NCI-H2227 treated with DMSO at 0.1 percent for 48 hours (cell line): ENCODE measurements at places on chromosomes 4 and X.

- no peak for DNase-seq
Measured at GRCh38 chr4:40317916-40318658, 17.0 kb upstream of the CHRNA9 start.

- no peak for DNase-seq
Measured at GRCh38 chr4:159146488-159146887, 43.6 kb downstream of the RAPGEF2 start.

DNA sequence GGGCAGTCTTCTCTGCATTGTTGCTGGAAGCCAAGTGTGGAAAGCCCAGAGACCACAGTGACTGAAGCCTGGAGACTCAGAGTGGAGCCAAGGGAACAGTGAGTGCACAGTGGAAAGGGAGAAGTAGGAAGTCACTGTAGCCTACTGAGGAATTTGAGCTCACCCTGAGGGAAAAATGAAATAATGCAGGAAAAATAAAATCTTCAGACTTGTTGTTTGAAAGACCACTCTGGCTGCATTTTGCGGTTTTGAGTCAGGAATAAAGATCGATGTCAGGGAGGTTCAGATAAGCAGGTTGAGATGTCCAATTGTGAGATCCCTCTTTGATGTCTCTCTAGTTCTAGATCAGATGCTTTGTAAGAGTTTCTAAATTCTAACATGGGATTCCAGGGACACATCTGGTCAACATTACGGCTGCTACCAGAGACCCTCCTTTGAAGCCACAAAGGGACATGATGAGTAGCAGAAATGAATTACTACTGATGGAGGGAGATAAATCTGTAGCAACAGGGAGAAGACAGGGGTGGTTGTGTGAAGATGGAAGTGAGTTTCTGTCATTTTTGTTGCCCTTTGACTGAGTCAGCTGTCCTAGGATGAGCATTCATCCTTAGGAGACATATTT, 8.4 kb downstream of the ADH4 start:
- DNase-seq, result no peak

GRCh38 chr4:26319949-26320537, 771 bp upstream of the RBPJ start:
- DNase-seq, result no peak

- no peak for DNase-seq
Measured at GRCh38 chr4:153684182-153684970, at the start of gene TLR2. Gene TLR2 (plus strand): TSS chr4:153684280. CDS start chr4:153702908, 18,628 bp downstream.

DNA sequence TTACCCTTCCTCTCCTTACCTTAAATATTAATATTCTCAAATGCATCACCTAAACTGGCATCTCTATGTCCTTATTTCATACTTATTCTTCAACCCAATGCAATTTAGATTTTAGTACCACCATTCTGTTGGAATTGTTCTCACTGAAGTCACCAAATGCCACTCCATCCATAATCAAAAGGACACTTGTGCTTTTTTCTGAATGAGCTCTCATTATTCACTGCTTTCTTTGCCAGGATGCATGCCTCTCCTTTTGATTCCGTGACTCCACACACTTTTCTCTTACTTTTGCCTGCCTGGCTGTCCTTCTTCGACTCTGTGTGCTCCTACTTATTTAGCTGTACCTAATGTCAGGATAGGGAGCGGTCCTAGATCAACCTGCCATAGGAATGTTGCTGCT, 633.1 kb upstream of the BOD1L1 start:
- no peak for DNase-seq

- no peak for DNase-seq
Measured at GRCh38 chr4:182179751-182180150, 63.5 kb upstream of the TENM3 start.

GRCh38 chr4:181213551-181213950, 1029.7 kb upstream of the TENM3 start:
- DNase-seq, result no peak

DNA sequence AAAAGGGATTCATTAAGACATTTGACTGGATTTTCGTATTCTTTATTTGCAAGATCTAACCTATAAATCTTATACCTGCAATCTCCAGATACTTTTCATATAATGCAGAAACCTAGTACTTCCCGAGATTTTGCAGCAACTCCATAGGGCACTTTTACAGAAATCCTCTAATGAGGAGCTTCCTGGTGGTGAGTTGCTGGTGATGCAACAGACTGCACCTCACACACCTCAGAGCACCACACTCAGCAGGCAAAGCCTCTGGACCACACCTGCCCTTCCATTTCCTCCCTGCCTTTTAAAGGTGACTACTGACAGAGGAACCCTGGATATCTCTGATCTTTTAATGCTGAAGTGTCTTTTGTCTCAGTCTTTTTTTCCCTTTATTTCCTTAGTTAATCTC, 289.4 kb downstream of the TRAM1L1 start:
- DNase-seq, result no peak

GRCh38 chr4:145679991-145680455, at the start of gene C4orf51:
Gene C4orf51 (plus strand): TSS chr4:145680146. CDS start chr4:145680204, 58 bp downstream.
- DNase-seq, result no peak

GRCh38 chr4:38859501-38859900, 2.9 kb upstream of the TLR6 start:
- no peak for DNase-seq

DNA sequence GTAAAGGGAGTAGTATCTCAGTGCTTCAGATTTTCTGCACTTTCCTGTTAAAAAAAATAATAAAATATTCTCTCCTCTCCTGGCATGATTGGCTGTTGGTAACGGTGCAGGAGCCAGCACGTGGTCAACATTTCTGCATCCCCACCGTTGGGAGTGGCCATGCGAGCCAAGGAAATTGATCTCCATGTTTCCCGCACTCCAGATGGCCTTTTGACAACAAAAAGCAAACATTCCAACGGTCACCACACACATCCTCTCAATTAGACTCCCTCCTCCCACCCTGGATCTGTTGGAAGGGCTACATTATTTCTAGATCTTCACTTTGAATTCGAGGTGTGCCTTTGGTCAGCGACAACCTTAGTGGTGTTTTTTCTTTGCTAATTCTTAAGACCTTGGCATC, 45.0 kb downstream of the STK32B start:
- DNase-seq, result no peak

DNA sequence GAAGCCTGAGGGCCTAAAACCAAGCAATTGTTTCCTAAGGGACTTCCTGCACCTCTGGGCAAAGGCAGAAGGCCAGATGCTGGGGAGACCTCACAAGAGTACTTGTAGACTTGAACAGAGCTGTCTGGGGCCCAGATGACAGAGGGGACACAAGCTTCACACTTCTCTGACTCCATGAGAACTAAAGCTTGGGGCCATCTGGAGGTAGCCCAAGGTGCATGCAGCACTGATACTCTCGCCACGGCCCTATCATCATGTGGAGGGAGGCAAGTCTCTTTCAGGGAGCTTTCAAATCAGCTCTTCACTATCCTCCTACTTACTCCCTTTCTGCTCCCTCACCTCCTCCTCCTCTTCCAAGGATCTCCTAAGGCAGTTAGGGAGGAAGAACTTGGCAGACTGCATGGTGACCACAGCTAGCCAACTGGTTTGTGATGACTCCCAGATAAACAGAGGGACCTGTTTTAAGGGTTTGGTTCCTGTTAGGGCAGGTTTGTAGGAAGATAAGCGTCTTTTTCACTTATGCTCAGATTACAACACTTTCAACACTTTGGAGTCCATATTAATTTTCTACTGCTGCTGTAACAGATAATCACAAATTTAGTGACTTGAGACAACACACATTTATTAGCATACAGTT, 23.8 kb downstream of the MSL3 start:
- no peak for DNase-seq

- DNase-seq, result no peak
Measured at GRCh38 chr4:62490635-62491034, 1290.5 kb downstream of the ADGRL3 start.

- DNase-seq, result peak; percentile 34
Measured at GRCh38 chr4:158255727-158256324, 45.5 kb downstream of the TMEM144 start.

GRCh38 chr4:123256901-123257300, 139.7 kb upstream of the SPRY1 start:
- DNase-seq, result no peak

DNA sequence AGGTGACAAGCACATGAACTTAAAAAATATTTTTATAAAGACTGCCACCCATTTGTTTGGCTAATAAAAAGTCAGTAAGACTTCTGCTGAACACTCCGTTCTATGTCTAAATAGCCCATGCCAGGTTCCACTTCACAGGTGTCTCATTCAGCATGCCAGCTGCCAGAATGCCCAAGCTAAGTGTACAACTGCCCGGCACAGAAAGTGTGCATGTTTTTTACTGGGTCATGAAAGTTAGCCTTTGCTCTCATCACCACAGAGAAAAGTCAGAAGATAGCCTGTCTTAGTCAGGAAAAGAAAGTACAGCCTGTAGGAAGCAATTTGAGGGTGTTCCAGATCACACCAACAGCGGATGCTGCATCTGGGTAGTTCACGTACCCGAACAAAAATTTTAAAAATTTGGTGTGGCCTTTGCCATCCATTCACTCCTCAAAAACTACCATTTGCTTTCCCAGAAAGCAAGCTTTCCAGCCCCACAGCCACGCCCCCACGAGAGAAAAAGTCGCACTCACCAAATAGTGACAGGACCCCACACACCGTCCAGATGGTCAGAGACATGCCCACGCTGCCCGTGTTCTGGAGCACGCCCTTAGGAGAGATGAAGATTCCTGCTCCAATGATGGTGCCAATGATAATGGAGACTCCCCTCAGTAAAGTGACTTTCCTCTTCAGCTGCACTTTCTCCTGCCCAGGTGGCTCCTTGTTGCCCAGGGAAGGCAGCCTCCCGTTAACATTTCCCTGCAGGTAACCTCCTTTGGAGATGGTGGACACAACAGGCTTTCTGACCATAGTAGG, 671 bp downstream of the SLC7A11 start:
- DNase-seq, result no peak

DNA sequence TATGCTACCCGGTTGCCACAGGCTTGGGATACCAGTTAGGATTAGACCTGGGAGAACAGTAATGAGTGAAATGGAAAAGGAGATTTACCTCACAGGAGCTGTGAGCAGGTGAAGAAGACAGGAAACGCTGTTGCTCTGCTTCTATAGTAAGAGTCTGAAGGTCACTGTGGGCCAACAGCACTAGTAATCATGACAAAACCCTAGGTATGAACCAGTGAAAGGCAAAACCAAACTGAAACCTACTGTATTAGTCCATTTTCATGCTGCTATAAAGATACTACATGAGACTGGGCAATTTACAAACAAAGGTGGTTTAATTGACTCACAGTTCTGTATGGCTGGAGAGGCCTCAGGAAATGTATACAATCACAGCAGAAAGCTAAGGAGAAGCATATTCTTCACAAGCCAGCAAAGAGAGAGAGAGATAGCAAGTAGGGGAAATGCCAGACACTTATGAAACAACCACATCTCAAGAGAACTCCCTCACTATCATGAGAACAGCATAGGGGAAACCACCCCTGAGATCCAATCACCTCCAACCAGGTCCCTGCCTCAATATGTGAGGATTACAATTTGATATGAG, 736.7 kb upstream of the INTU start:
- no peak for DNase-seq

- DNase-seq, result no peak
Measured at GRCh38 chr4:13703096-13703495, 75.6 kb upstream of the BOD1L1 start.

DNA sequence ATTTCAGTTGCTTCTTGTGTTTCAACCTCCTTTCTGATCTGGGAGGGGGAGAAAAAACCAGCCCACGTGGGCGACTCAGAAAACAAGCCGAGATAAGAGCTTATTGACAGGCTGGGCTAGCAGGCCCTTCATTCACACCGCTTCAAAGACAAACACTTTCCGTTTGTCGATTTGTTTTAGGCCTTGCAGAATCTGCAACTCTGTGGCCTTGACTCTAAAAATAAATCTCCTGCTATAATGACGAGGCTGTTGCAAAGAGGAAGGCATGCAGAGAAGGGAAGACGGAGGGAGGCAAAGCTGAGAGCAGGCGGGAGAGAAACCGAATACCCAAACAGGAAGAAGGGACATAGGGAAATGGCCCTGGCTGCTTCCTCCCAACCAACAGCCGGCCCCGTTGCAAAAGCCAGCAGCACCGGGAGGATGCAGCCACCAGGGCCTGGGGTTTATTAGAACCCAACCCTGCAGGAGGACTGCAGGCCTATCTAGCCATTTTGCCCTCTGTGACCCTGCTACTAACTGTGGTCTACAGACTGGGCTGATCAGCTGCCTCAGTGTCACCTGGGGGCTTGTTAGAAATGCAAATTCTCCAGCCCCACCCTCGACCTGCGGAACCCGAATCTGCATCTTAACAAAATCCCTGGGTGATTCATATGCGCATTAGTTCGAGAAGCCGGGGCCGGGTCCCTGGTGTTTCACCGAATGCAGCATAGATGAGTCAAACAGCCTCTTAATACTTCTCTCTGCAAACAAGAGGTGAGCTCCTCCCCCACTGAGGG, 325.5 kb downstream of the BCOR start:
- DNase-seq, result peak; percentile 24

- peak; percentile 25 for DNase-seq
Measured at GRCh38 chr4:114694770-114695169, 96.2 kb downstream of the UGT8 start.

- DNase-seq, result no peak
Measured at GRCh38 chr4:142565771-142566170, 280.3 kb downstream of the INPP4B start.

DNA sequence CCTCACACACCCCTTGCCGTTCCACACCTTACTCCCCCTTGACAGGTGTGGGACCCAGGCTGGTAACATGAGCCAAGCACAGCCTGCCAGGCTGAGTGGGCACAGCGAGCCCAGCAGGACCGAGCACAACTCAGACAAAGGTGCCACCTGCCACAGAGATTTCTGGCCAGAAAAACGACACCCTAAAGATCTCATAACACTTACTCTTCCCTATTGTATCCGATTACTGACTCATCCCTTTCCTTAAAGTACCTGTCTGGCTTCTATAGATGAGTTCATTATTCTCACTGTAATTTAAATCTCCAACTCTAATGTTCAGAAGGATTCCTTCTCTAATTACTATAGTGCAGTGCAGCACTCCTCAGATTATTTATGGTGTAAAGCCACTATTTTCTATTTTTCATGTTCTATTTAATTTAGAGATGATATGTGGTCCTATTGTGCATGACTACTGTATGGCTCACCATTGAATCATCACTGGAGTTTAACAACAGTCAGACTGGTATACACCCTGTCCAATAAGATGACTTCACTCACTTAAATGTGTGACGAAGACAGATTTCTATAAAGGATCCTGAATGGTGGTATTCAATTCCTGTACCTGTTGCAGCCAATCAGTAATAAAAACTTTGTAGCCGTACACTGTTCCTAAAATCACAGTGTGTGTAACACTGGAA, 7.6 kb upstream of the SYTL5 start:
- no peak for DNase-seq
